ENCODE measurements at places on chromosomes 3 and 15.

DNA sequence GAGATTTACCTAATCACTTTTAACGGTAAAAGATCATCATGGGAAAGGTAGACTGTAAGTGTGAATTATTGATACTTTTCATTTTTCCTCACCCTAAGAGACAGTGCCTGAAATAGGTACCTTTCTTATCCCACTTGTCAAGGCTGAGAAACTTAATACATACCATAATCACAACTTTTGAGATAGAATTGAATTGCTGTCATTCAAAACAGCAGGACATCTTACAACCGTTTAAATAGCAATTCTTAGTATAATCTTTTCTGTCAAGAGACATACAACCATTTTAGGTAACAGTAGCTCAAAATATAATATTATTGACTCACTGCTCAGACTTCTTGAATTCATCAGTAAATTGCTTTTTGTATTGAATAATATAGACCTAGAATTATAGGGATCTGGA, 10.7 kb downstream of the UBE2E2 start:
- no peak for DNase-seq

DNA sequence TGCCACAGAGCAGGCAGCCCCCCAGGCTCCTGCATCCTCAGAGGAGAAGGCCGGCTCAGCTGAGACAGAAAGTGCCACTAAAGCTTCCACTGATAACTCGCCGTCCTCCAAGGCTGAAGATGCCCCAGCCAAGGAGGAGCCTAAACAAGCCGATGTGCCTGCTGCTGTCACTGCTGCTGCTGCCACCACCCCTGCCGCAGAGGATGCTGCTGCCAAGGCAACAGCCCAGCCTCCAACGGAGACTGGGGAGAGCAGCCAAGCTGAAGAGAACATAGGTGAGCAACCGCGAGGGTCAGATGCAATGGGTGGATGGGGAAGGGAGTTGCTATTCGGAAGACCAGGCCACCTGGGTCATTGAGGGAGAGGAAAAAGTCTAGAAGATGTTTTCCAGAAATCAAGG, 53.0 kb downstream of the GAP43 start:
- no peak for DNase-seq

DNA sequence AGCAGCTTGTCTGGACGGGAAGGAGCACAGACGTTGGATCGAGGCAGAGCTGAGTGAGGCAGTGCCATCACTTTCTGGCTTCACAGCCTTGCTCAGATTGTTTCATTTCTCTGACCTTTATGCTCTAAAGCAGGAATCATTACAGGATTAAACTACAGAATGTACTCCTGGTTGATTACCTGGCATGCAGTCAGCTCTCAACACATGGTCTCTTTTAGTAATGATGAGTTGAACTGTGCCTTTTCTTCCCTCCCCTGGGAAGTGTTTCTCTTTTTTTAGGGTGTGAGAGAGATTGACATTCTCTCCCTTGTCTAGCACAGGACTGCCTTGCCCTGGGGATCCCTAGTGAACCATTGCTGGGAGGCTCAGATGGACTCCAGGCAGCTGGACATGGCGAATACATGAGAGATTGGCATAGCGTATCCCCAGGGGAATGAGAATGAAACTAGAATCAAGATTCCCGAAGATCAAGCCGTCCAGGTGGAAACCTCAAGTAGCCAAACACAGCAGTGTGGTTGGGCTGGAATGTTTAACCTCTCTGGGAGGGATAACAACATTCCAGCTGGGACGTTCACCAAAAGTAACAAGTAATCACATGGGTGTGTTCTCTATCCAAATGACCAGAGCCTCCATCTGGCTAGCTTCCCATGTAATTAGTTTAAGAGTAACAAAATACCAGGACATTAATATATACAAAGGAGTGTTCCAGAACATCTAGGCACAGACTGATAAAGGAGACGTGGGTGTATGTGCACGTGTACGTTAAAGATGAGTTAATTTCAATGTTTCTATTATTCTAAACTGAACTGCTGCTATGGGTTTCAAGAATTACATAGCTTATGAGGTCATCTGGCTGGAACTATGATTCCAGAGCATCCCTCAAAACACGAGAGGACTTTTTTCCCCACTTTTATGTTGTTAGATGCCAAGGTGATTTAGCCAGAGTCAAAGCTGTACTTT, 118.6 kb upstream of the NR2E3 start:
- DNase-seq = no peak

GRCh38 chr15:59444980-59445545, 7.1 kb downstream of the FAM81A start:
- no peak for DNase-seq

- no peak for DNase-seq
These were observed 95.4 kb upstream of the KCNH8 start for GRCh38 chr3:19052874-19053273.

- peak; percentile 5 for DNase-seq
These were observed 50.1 kb downstream of the UMPS start for GRCh38 chr3:124780356-124780755.

DNA sequence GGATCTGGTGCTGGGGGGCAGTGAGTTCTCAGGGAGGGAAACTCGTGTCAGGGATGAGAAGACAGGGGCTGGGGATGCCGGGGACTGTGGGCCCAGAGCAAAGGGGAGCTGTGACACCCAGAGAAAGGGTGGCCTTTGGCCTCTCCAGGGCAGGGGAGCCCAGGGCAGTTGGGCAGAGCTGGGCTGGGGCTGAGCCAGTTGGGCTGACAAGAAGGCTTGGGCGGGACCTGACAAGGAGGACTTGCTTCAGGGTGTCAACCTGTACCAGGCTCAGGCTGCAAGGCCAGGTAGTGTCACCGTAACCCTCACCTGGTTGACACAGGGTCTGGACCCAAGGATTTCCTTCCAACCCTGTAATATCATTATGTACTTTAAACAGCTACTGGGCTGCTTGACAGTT, 13.2 kb upstream of the ANPEP start:
- DNase-seq = no peak

DNA sequence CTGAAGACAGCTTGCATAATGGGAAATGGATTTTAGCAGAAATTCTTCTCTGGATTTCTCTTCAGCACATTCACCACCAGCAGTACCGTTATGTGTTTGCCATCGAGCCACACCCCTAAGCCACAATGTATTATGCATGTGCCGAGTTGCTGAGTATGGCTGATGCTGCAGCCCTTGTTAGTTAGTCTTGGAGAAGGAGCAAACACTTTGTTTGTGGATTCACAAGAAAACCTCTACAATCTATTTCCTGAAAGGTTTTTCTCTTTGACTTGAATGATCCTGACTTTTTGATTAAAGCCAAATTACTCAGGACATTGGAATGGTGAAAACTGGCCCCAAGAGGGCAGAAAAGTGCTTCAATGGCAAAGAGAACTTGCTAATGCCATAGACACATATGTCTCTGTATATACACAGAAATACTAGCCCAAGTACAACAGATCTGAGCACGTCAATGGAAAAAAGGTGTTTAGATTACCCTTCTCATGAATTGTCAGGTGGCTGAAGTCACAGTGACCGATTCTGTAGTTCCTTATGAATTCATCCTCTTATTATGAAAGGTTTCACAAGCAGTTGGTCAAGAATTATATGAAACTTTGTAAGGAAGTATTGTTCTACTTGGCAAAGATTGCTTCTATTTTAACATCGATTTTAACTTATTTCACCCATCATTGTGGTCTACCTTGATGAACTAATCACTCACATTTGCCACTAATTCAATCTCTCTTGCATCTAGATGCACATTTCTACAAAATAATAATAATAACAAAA, 103.0 kb downstream of the P3H2 start:
- no peak for DNase-seq

GRCh38 chr3:172939651-172940293, 189.2 kb downstream of the ECT2 start:
- DNase-seq = no peak

- DNase-seq = no peak
These were observed 101.4 kb downstream of the TNIK start for GRCh38 chr3:171358881-171359198.

DNA sequence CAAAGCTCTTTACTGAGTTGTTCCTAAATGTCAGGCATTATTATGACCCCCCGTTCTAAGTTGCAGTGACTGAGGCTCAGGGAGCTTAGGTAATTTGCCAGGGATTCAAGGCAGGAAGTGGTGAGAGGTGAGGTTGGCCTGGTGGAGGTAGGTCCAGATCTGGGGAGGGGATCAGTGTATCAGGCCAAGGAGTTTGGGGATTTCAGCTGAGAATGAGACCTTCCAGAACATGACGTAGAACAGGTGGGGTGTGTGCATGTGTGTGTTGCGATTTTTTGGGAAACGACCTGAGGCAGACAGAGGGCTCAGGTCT, 41.1 kb upstream of the MRPS22 start:
- no peak for DNase-seq
